Psoas muscle (tissue), 8 donors: ENCODE measurements at places on chromosomes 2 and 18. TPM values are rescaled to one million over a fixed set of nuclear protein-coding genes. Genes with fewer than 3 reads are reported as not detected.
A peak's percentile ranks its signal among the peaks of the same experiment; 100 is the strongest.

Gene ANKRD30B
- 0.10 TPM for polyA plus RNA-seq

GRCh38 chr2:121489284-121489683 is 41.4 kb upstream of the RNU4ATAC start:
- H3K36me3 ChIP-seq = no peaks in the 10 kb centered on the region
- no peak for DNase-seq
- no peak overlapping the region for H3K4me3 ChIP-seq
- H3K4me1 ChIP-seq = peaks cover 89% of the 10 kb centered on the region

- H3K36me3 ChIP-seq = no peaks in the 10 kb centered on the region
- H3K4me1 ChIP-seq = no peaks in the 10 kb centered on the region
- no peak overlapping the region for H3K4me3 ChIP-seq
- DNase-seq = no peak
Observed at GRCh38 chr2:12778369-12778768, 61.6 kb downstream of the TRIB2 start.

Gene STEAP3
- 8.6 TPM for polyA plus RNA-seq

DNA sequence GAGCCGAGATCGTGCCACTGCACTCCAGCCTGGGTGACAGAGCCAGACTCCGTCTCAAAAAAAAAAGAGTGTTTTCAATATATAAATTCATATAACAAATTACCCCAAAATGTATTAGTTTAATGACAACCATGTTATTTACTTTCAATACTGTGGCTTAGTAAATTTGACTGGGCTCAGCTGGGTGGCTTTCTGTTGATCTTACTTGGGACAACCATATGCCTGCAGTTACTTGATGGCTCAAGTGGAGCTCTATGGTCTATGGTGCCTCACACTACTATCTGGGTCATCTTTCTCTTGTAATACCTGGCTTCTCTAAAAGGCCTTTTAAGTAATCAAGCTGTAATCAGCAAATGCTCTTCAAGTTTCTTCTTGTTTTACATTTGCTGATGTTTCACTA is 341.5 kb upstream of the SPHKAP start:
- no peak for DNase-seq
- H3K27me3 ChIP-seq = no peaks in the 10 kb centered on the region
- H3K27ac ChIP-seq = no peak overlapping the region
- no peaks in the 10 kb centered on the region for H3K4me1 ChIP-seq
- H3K36me3 ChIP-seq = no peaks in the 10 kb centered on the region

Gene CREB1
- 5.1 TPM for polyA plus RNA-seq

GRCh38 chr2:36633470-36634092 is 35.6 kb upstream of the FEZ2 start:
- no peak for DNase-seq
- H3K27me3 ChIP-seq = no peaks in the 10 kb centered on the region
- H3K4me1 ChIP-seq = no peaks in the 10 kb centered on the region
- no peak overlapping the region for H3K27ac ChIP-seq
- H3K36me3 ChIP-seq = no peaks in the 10 kb centered on the region

Gene CD28
- polyA plus RNA-seq = 0.01 TPM

Gene ABCG5
- 0.08 TPM for polyA plus RNA-seq

DNA sequence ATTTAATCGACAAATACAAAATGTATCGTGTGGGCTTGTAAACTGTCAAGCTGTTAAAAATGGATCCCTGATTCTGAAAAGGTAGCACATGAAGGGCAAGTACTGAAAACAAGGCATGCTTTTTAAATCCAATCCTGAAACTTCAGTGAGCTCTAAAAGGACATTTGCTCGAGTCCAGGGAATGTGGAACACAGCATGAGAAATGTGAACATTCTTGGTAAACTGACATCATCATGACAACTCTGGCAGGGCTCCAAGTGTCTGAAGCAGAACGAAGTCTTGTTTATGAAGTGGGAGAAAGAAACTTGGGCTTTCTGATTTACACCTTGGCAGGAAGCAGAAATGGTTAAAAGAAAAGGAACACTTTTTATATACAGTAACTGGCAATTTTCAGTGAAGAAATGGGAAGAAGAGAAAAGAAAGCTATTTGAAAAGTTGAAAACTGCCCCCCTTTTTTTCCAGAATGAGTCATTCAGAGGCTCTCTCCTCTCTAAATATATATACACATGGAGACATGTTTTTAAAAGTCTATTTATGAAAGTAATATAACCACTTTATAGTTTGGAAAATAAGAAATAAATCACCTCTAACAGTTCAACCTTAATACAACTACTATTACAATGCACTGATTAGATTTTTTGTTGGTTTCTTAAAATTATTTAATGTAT is 120.8 kb downstream of the GAREM1 start:
- DNase-seq = peak; percentile 45
- no peaks in the 10 kb centered on the region for H3K36me3 ChIP-seq
- H3K4me3 ChIP-seq = peak overlapping the region; percentile 30
- peaks cover 22% of the 10 kb centered on the region for H3K4me1 ChIP-seq
- H3K27ac ChIP-seq = peak overlapping the region; percentile 59

Gene PAX8
- polyA plus RNA-seq = 3.1 TPM

Gene PGAP1
- polyA plus RNA-seq = 0.57 TPM

DNA sequence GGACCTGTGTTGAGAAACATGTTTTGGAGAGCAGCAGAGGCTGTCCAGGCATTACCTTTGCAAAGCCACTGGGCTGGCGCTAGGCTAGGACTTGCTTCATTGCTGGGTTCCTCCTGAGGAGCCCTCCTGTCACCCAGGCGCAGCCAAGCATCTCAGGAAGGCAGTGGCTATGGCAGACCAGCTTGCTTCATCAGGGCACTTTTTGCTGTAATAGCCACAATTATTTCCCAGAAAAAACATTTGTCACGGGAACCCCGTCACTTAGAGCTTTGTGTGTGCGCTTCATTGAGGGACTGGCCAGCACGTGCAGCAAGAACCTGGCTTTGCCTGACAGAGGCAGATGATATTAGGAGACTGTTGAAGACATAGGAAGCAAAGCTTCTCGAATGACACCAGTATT is 36.4 kb downstream of the SLC20A1 start:
- H3K4me3 ChIP-seq = no peak overlapping the region
- no peak overlapping the region for H3K27ac ChIP-seq
- H3K27me3 ChIP-seq = no peaks in the 10 kb centered on the region
- H3K36me3 ChIP-seq = no peaks in the 10 kb centered on the region
- DNase-seq = no peak

DNA sequence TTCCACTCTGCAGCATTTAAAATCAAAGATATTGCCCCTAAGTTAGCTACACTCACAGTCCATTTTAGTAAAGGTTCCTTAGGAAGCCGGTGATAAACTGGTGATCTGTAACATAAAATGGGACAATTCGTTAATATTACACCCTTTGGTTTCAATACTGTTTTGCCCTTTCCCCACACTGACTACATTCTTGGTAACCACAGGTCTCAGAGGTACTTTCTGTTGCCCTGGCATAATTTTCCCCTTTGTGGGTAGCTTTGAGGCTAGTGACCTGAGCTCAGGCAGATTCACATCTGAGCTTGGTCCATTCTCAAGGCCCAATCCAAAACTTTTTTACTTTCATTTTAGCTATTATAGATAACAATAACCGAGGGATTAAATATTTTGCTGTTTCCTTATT is 32.9 kb upstream of the CSRNP3 start:
- DNase-seq = no peak
- no peak overlapping the region for H3K4me3 ChIP-seq
- H3K36me3 ChIP-seq = no peaks in the 10 kb centered on the region
- no peaks in the 10 kb centered on the region for H3K4me1 ChIP-seq
- H3K27me3 ChIP-seq = no peaks in the 10 kb centered on the region

GRCh38 chr2:62883629-62884028 is 167.0 kb upstream of the OTX1 start:
- no peak overlapping the region for H3K27ac ChIP-seq
- no peaks in the 10 kb centered on the region for H3K36me3 ChIP-seq
- no peaks in the 10 kb centered on the region for H3K4me1 ChIP-seq
- no peak for DNase-seq
- H3K27me3 ChIP-seq = no peaks in the 10 kb centered on the region

GRCh38 chr2:159933727-159934049 is 128.7 kb downstream of the PLA2R1 start:
- no peak overlapping the region for H3K27ac ChIP-seq
- H3K4me1 ChIP-seq = no peaks in the 10 kb centered on the region
- no peaks in the 10 kb centered on the region for H3K36me3 ChIP-seq
- no peak for DNase-seq
- H3K4me3 ChIP-seq = no peak overlapping the region

GRCh38 chr2:28403370-28403956 is 10.8 kb downstream of the FOSL2 start:
- H3K27ac ChIP-seq = no peak overlapping the region
- H3K27me3 ChIP-seq = no peaks in the 10 kb centered on the region
- peaks cover 15% of the 10 kb centered on the region for H3K36me3 ChIP-seq
- DNase-seq = no peak

Gene GAD1
- polyA plus RNA-seq = not detected

DNA sequence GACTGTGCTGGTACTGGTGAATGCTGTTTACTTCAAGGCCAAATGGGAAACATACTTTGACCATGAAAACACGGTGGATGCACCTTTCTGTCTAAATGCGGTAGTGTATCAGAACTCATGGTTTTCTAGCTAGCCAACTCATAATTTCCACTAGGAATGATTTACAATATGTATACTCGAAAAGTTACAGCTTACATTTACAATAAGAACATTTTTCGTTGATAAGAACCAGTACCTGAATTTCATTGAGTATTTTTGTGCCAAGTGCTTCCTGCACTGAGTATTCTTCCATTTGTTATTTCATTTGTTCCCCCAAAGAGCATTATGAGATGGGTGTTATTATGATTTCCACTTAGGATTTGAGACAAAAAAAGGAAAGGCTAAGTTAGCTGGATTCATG is 21.9 kb downstream of the SERPINB12 start:
- H3K4me1 ChIP-seq = no peaks in the 10 kb centered on the region
- no peaks in the 10 kb centered on the region for H3K36me3 ChIP-seq
- no peak overlapping the region for H3K4me3 ChIP-seq
- H3K27ac ChIP-seq = no peak overlapping the region
- no peak for DNase-seq
- no peaks in the 10 kb centered on the region for H3K27me3 ChIP-seq

DNA sequence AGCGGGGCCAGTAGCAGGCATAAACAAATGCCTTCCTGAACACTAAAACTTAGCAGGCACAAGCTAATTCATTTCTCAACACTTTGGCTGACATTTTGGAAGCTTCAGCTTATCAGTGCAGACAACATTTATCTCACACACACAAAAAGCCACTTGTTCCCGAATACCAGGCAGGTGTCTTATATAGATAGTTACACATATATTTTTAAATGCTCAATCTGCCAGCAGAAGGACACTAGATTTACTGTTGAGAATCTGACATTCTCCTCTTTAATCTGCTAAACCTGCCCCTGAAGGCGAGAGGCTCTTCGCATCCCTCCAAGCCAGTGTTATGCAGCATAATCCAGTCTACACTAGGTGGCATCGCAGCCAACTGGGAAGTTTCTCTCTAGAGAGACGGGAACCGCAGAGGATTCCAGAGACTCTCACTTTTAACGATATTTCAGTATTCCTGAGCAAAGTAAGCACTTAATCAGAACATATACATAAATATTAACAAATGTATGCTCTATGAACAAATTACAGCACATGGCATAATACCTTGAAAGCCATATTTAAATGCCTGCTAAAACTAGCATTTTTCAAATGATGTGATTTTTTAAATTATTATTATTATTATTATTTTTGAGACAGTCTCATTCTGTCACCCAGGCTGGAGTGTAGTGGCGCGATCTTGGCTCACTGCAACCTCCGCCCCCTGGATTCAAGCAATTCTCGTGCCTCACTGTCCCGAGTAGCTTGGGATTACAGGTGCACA is 90.2 kb upstream of the SCG2 start:
- H3K4me1 ChIP-seq = no peaks in the 10 kb centered on the region
- no peaks in the 10 kb centered on the region for H3K27me3 ChIP-seq
- H3K4me3 ChIP-seq = no peak overlapping the region
- no peaks in the 10 kb centered on the region for H3K36me3 ChIP-seq
- no peak overlapping the region for H3K27ac ChIP-seq

Gene STK11IP
- 8.6 TPM for polyA plus RNA-seq

GRCh38 chr2:40457837-40458236 is 5.9 kb upstream of the SLC8A1 start:
- peak overlapping the region; percentile 8 for H3K4me3 ChIP-seq
- peaks cover 17% of the 10 kb centered on the region for H3K4me1 ChIP-seq
- DNase-seq = no peak
- no peaks in the 10 kb centered on the region for H3K27me3 ChIP-seq
- no peaks in the 10 kb centered on the region for H3K36me3 ChIP-seq

- H3K27ac ChIP-seq = no peak overlapping the region
- peaks cover 13% of the 10 kb centered on the region for H3K4me1 ChIP-seq
- no peak overlapping the region for H3K4me3 ChIP-seq
- no peak for DNase-seq
- no peaks in the 10 kb centered on the region for H3K36me3 ChIP-seq
Observed at GRCh38 chr2:19458427-19459003, 100.1 kb upstream of the OSR1 start.

DNA sequence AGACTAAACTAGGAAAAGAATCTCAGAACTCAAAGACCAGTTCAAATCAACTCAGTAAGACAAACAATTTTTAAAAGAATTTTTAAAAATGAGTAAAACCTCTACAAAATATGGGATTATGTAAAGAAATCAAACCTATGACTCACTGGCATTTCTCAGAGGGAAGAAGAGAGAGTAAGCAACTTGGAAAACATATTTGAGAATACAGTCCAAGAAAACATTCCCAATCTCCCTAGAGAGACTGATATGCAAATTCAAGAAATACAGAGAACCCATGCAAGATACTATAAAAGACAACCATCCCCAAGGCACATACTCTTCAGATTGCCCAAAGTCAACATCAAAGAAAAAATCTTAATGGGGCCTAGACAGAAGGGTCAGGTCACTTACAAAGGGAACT is 162.7 kb downstream of the WDPCP start:
- no peak overlapping the region for H3K4me3 ChIP-seq
- no peaks in the 10 kb centered on the region for H3K27me3 ChIP-seq
- DNase-seq = no peak

DNA sequence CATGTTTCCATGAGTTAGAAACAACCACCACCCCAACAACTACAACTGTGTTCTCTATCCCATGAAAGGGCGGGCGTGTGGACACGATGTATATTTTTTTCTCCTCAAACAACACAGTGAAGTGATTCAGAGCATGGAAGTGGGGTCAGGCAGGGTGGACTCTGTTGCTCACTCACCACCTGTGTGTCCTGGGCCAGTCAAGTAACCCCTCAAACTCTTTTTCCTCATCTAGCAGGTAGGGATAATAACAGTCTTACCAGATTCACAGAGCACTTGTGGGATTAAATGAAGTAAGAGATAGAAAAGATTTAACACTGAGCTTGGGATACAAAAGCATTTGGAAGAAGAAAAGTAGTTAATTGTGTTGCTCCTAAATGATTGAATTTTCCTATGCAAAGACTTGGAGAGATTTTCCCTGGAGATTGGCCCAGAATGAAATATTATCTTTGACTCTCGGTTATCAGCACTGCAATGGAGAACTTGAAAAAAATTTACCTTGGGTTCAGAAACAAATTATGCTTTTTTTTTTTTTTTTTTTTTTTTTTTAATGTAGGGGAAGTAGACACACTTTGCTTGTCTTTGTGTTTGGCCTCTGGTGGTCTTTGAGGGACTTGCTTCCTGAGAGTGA is 161.9 kb upstream of the EPAS1 start:
- no peaks in the 10 kb centered on the region for H3K27me3 ChIP-seq
- DNase-seq = no peak
- H3K4me1 ChIP-seq = peaks cover 6% of the 10 kb centered on the region

Gene FOXD4L1
- polyA plus RNA-seq = 0.19 TPM

Gene TMEM247
- polyA plus RNA-seq = not detected
